ENCODE measurements at places on chromosomes 1 and 21.
A peak's percentile ranks its signal among the peaks of the same experiment; 100 is the strongest.

DNA sequence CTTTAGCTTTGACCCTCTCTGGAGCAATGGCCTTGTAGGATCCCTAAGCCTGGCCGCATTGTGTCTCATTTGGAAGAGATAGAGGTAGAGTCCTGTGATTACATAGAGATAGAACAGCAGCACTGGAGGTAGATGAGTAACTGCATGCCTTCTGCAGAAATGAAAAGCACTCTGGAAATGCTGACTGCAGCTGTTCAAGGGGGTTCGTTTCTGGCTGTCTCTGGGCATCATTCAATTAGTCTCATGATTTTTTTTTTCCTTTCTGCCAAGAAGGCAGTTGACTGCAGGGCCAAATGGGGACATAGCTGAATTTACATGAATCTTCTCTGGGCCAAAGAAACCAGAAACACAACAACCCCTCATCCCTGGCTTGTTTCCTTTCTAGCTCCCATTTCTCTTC lies 28.1 kb upstream of the SNX27 start:
- no peak for DNase-seq

DNA sequence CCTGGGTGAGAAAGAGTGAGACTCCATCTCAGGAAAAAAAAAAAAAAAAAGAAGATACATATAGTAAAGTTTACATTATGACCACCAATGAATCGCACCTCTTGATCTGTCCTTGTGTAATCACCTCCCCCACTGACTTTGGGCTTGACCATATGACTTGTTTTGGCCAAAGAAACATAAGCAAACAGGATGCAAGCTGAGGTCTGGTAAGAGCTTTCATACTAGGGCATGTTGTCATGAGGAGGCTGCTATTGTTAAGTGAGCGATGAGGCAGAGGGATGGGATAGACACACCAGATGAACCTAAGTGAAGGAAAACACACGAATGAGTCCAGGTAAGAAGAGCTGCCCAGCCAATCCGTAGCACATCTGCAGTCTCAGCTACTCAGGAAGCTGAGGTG lies 10.7 kb downstream of the ENAH start:
- no peak for DNase-seq

- DNase-seq, result no peak
Observed at GRCh38 chr21:31136891-31137290, 98.6 kb upstream of the KRTAP19-8 start.

GRCh38 chr1:31951276-31951675 lies 13.1 kb upstream of the PTP4A2 start:
- no peak for DNase-seq

DNA sequence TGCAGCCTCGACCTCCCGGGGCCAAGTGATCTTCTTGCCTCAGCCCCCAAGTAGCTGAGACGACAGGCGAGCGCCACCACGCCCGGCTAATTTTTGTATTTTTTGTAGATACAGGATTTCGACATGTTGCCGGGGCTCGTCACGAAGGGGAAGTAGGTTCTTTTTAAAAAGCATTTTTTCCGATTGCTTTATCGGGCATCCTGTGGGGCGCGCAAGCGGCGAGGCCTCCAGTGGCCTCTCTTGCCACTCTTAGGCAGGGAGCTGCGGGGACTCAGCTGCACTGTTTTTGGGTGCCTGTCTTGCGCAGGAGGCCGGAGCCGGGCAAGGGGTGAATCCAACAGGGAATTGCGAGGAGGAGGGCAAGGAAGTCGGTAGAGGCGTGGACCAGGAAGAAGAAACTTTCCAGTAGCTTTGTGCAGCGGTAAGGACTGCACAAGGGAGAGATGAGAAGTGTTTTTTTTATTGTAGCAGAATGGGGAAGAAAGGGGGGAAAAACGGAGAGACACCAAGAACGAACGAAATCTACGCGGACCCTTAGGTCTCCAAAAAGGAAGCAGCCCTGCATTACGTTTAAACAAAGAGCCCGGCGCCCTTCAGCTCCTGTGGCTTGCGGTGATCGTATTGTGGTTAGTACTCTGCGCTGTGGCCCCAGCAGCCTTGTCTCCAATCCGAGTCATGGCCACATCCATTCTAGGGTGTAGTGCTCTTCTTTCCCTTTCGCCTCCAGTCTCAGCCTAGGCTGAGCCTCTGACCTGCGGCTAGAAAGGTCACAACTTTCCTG lies 164.8 kb downstream of the PPIAL4G start:
- DNase-seq, result peak; percentile 24

- no peak for DNase-seq
Observed at GRCh38 chr1:8170059-8170835, 144.1 kb upstream of the ERRFI1 start.

DNA sequence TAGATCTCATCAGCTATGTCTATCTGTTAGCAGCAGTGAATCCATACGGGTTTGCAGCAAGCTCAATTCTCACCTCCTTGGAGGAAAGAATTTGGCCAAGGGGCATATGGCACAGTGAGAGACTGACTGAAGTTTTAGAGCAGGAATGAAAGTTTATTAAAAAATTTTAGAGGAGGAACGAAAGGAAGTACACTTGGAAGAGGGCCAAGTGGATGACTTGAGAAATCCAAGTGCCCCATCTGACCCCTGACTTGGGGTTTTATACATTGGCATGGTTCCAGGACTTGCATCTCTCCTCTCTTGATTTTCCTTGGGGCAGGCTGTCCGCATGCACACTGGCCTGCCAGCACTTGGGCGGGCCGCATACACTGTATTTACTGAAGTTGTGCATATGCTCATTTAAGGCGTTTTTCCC lies 9.2 kb upstream of the OSBPL9 start:
- no peak for DNase-seq

DNA sequence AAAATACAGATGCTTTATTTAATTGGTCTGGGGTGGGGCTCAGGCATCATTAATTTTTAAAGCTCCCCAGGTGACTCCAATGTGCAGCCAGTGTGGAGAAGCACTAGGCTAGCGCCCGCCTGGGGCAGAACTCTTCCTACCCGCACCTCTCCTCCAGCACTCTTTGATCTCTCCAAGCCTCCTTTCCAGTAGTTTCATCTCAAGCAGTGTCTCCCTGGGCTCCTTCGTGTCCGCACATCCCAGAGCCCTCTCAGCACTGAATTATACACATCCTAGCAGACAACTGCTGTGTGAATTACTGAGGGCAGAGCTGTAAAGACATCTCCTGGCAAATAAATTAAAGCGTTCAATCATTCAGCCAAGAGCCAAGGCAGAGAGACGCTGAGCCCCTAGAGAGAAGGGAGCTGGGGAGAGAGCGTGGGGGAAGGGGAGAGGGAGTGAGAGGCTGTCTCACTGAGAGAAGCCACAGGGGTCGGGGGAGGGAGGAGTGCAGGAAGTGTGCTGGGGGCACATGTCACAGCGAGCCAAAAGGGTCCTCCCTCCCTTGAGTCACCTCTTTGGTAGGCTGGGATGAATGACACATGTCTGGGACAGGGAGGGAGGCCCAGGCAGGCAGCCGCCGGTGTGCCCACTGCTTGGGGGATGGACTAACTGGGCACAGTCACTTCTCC lies 21.0 kb upstream of the PARP1 start:
- DNase-seq, result no peak
